Cardiac septum (tissue), 1 donor: ENCODE measurements at places on chromosomes 12 and 14.

- DNase-seq = no peak
Observed at GRCh38 chr12:129373746-129374145, 520.5 kb downstream of the GLT1D1 start.

- no peak for DNase-seq
Observed at GRCh38 chr12:106145539-106146447, 7.0 kb upstream of the NUAK1 start.

GRCh38 chr14:92225731-92226130 lies 97.2 kb upstream of the SLC24A4 start:
- DNase-seq = no peak

DNA sequence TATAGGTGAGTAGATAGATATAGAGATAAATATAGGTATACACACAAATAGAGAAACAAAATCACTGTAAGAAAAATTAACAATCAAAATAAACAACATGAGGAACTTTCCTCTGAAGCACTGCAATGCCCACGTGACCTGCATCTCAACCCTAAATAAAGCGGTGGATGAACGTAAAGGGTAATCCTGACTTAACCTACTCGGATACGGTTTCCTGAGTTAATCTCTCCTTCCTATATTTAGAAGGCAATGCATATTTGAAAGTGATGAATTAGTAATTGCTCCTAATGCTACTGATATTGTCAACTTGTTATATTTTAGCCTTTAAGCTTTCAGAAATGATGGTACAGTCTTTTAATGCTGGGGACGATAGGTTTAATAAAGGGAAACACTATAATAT lies 221.4 kb downstream of the ITPR2 start:
- no peak for DNase-seq

GRCh38 chr14:30333934-30334333 lies 225.0 kb upstream of the G2E3 start:
- DNase-seq = no peak

DNA sequence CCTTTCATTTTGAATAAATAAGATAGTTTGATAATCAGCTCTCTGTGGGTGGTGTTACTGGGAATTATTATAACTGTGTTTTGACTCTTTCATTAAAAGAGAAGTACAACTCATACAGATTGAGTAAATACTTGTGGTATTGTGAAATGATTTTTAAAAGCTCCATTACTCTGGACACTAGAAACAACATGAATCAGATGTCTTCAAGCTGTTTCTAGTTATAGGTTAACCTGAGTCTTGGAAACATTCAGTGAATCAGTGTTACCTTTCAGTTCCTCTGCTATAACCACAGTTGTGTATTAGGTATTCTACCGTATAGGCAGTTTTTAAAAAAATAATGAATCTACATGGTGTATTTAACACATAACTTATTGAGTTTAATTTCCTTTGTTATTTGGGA lies 128.4 kb upstream of the SSTR1 start:
- DNase-seq = no peak

DNA sequence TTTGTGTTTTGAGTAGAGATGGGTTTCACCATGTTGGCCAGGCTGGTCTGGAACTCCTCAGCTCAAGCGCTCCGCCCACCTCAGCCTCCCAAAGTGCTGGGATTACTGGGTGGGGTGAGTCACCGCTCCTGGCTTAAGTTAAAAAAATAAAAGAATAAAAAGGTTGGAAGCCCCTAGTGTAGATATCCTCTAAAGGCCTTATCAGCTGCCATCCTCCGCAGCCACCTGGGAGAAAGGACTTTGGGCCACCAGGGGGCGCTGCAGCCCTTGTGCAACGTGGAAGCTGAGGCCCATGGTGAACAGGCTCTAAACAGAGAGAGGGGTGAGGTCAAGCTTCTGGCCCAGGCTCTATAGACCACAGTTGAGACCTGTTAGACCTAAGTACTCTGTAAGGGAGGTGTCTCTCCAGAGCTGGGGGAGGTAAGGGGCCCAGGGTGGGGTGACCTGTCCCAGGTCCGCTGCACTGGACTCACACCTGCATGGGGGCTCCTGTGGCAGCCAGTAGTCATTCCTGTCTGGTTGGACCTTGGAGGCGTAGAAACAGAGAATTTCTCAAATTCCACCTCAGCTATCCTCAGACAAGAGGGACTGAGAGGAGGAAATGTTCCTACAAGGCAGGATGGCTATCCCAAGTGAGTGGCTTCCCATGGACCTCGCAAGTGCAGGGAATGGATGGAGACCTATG lies 14.0 kb upstream of the RACGAP1 start:
- DNase-seq = peak; percentile 89

DNA sequence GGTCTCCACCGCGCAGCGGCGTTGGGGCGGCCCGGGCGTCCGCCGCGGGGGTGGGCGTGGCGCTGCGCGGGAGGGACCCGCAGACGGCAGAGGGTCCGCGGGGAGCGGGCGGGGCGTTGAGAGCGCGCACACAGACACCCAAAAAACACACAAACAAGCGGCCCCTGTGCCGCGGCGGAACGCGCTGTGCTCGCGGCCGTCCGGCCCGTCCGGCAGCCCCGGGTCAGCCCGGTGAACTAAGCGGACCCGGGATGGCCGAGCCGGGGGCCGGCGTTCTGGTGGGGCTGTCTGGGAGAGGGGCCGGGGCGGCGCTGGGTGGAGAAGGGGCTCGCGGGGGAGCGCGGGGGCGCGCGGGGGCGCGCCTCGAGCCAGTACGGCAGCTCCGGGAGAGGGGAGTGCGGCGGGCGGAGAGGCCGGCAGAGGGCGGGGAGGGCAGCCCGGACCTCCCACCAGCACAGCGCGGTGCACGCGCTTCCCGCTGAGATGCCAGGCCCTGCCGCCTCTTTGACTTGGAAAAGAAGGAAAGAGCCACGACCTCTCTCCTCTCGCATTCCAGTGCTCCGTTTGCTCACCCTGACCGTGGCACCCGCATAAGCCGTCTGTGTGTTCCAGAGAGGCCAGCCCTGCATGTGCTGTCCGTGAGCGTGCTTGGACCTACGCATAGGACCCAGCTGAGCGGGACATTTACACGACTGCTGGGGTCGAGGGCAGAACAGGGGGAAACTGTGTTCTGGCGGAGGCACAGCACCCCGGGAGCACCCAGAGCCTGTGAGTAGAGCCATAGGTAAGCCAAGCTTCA lies 10.3 kb downstream of the SLC6A12 start:
- no peak for DNase-seq

DNA sequence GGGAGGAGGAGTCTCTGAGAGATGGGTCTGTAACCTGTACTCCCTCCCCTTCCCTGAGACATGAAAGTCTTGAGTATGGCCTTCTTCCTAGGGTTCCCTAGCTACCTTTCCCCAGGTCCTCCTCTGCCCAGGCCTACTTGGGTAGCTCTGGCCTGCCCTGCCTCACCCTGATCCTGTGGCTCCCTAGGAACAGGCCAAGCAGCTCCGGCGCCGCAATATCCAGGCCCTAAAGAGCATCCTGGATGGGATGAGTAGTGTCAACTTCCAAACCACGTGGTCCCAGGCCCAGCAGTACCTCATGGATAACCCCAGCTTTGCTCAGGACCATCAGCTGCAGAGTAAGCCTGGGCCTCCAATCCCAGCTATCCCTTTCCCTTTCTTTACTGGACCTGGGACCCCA lies 12.3 kb downstream of the PRPF40B start:
- DNase-seq = peak; percentile 35

GRCh38 chr12:121461048-121461447 lies 61.1 kb downstream of the RNF34 start:
- no peak for DNase-seq

GRCh38 chr12:26271889-26272492 lies 76.6 kb downstream of the SSPN start:
- peak; percentile 87 for DNase-seq

- DNase-seq = no peak
Observed at GRCh38 chr12:65497660-65498059, 219.2 kb downstream of the MSRB3 start.

DNA sequence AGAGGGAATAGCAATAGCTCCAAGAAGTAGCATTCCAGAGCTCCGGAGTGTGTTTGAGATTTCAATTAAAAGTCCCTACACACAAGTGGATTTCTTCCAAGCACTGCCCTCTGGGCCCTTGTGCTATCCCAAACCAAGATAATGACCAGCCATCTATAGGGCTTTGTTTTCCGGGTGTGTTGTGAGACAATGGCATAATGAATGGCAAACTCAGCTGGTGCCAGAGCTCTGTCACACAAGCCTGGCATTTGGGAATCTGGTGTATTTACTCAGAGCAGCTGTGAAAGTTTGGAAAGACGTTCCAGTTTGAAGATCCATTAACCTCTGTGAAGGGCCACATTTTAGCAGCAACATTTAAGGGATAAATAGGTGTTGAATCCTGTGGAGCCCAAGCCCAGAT lies 61.2 kb upstream of the TMTC2 start:
- no peak for DNase-seq

- DNase-seq = peak; percentile 56
Observed at GRCh38 chr12:131378861-131379665, 331.8 kb upstream of the SFSWAP start.

DNA sequence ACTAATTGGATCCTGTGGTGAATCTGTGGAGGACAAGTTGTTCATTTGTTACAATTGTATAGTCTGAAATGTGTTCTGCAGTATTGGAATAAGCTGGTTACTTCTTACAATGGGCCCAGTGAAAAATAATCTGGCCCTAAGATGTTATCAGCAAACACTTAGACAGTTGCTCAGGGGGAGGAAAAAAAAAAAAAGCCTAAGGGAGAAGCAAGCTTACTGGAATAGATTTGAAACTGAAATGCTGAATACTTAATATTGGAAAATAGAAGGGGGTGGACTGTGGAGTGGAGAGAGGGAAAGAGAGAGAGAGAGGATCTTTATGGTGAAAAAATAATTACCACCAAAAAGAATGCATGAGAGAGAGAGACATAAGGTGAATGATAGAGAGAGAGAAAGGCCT lies 4.0 kb downstream of the FOXG1 start:
- DNase-seq = no peak

- no peak for DNase-seq
Observed at GRCh38 chr12:105823810-105824209, 314.9 kb downstream of the NUAK1 start.

- DNase-seq = no peak
Observed at GRCh38 chr14:78823035-78823434, 652.9 kb downstream of the NRXN3 start.

DNA sequence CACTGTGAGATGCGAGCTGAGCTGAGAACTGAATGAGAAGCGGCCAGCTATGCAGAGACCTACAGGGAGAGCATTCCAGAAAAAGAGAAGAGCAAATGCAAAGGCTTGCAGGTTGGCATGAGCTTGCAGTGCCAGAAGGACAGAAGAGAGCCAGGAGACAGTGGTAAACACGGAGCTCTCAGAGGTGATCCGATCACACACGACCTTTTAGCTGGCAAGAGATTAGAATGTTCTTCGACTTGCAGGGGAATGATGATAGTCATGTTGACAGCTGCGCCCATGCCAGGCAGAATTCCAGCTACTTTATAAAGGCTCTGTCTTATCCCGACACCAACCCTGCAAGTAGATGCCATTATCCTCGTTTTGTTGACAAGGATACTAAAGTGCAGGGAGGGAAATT lies 256.8 kb downstream of the VRK1 start:
- no peak for DNase-seq

DNA sequence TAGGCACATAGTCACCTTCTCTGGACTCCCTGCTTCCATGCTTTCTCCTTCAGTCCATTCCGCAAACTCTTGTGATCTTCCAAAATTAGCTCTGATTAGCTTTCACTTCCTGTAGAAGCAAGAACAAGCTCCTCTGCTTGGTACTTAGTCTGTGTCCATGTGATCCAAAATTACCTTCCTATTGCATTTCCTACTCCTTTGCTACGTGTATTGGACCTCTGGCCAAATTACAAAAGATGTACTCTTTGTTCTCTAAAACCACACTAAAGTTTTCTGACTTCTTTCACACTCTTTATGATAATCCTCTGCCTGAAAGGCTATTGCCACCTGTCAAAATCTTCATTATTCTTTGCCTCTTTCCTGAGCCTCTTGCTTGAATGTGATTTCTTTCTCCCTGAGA lies 786 bp upstream of the TSFM start:
- no peak for DNase-seq

DNA sequence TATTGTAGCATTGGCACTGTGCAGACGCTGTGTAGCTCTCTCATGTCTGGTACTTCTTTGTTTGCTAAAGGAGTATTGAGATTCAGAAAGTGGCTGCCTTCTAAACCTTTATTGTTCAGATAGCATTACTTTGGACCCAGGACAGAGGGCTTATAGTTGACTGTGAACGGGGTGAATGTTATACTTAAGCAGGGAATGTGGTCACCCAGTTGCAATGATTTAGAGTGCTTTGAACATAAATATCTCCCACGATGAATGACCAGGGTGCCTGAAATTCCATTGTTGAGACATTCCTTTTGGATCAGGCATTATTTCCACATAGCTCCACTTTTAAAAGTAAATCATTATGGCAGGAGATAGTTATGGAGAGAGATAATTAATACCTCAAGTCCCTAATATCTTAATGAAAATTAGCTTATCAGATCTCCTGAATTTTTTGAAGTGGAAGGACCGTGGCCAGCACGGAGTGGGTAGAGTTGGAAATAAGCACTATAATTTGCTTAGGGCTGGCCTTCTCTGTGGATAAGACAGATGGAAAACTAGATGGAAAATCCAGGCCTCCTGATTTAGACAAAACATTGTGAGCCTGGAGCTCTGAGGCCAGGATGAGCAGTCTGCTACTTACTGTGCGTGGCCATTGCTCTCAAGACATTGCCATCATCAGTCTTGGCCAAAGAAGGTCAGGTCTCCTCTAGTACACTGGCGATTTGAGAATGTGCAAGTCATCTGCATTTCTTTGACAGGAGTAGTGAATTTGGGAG lies 114.5 kb downstream of the ETV6 start:
- no peak for DNase-seq

DNA sequence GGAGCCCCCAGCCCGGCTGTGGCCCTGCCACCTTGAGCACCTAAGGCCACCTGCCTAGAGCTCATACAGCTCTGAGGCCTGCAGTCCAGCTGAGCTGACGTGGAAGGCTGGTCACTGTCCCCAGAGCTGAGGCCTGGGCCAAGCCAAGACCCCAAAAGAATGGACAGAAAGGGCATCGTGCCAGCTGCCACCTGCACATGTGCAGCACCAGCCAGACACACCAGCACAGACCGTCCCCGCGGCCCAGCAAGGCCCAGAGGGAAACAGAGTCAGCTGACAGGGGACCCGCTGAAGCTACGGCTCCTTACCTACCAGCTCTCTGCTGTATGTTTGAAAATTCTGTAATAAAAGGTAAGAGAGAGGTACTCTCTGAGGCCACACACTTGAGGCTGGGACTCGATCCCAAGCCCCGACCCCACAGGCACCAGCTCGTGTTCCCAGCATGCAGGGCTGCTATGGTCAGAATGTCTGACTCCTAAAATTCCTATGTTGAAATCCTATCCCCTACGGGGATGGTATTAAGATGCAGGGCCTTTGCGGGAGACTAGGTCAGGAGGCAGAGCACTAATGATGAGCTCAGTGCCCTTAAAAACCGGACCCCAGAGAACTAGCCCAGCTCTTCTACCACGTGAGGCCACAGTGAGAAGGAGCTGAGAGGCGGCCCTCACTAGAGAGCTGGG lies 25.4 kb downstream of the BRF1 start:
- no peak for DNase-seq
